Lower leg skin (tissue), 4 donors: ENCODE measurements at places on chromosomes 3 and 15. TPM values are rescaled to one million over a fixed set of nuclear protein-coding genes. Genes with fewer than 3 reads are reported as not detected.

- DNase-seq = no peak
Measured at GRCh38 chr3:100780071-100780622, 70.9 kb downstream of the TFG start.

DNA sequence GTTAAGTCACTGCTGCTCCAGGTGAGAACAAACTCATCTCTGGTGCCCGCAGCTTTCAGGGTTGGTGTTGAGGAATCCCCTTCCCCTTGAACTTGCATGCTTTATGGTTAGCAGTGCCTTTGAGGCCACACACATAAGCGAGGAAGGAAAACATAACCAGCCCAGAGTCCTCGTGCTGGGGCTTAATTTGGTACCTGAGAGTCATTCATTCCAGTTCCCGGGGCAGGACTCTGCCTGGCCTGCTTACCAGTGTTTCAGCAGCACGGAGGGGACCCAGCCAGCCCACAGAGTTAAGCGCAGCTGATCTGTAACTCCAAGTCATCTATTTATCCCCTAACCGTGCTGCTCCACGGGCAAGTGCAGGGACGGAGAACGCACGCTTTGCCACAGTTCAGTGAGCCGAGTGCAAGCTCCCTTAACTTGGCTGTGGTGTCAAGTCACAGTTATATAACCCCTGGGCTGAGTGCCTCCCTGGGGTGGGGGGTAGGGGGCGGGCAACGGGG lies 302.3 kb upstream of the ICE2 start:
- DNase-seq = no peak

DNA sequence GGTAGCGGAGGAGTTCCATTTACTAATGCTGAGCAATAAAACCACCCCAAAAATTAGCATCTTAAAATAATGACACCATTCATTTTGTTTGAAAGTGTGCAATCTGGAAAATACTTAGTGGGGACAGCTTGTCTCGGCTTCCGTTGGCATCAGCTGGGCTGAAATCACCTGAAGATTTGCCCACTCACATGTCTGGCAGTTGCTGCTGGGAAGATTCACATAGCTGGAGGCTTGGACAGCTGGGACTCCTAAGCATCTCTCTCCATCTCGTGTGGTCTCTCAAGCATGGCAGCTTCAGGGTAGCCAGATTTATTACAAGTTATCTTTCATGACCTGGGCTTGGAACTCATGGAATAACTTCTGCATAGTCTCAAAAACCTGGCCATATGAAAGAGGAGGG lies 38.4 kb upstream of the BFSP2 start:
- DNase-seq = no peak

DNA sequence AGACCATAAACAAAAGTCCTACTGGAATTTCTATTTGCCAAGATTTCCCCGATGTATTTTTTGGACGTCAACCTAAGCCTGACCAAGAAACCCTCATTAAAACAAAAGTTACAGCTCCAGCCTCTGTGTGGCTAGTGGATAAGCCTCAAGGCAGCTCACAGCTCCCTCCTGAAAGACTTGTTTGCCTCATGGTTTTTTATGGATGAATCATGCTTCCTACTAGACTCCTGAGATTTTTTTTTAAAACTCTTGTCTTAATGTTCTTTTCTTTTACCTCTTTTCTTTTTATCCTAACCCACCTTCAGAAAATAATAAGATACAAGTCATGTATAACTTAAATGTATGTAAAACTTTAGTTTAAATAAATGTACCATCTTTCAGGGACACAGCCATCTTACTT lies 52.4 kb downstream of the SUCNR1 start:
- no peak for DNase-seq

- DNase-seq = no peak
Measured at GRCh38 chr3:171459137-171459941, 866 bp downstream of the TNIK start.

DNA sequence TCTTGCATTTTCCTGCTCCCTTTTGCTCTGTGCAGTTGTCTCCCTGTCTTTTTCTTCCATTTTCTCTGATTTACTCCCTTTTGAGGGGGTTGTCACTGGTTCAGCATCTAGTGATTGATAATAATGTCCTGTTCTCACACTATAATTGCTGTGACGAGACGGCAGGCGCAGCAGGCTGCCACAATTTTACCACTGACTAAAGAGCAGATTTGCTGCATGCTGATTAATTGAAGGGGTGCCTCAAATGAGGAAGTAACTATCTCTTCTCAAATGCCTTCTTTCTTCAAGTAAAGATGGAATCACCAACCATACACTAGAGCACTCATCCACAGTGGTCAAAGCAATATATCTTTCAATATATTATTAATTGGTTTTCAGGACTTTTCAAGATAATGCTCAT lies 219.3 kb downstream of the CBLB start:
- no peak for DNase-seq

DNA sequence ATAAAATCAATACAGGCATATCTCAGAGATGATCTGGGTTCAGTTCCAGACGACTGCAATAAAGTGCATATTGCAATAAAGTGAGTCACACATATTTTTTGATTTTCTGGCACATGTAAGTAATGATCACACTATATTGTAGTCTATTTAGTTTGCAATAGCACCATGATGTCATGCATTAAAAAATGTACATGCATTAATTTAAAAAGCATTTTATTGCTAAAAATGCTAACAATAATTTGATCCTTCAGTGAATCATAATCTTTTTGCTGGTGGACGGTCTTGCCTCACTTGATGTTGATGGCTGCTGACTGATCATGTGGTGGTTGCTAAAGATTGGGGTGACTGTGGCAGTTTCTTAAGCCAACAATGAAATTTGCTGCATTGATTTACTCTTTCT lies 511.1 kb downstream of the OTOL1 start:
- DNase-seq = no peak

GRCh38 chr3:123055352-123055751 lies 11.5 kb upstream of the PDIA5 start:
- no peak for DNase-seq

DNA sequence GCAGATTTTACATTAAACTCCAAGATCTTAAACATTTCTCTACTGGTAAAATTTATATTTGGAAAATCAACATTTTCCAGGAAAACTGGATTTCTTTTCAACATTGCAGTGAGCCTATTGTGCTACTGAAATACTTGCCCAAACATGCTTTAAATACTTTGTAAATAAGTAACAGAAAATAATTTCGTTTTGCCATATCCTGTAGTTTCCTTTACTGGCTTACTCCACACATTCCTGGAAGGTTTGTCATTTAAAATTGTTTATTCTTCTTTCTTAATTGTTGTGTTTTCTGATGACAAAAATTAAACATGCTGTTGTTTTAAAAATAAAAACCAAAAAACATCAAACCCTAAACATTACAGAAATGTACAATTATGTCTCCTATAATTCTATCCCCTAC lies 22.0 kb downstream of the ACAD11 start:
- no peak for DNase-seq

DNA sequence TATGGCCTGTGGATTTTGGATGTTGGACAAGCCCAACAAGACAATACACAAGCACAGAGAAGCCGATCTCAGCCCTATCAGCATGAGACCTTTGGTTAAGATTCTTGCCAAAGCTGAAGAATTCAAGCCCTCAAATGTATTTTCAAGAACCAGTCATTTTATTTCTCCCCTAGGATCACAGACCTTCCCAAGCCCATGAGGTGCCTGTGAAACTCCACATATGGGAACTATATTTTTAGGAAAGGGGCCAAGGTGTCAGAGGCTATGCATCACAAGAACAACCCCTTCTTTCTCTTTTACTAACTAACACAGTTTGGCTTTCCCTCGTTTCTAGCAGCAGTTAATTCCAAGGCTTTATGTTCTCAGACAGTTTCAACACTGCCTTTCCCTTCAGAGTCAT lies 364.5 kb downstream of the MAGI1 start:
- DNase-seq = no peak

DNA sequence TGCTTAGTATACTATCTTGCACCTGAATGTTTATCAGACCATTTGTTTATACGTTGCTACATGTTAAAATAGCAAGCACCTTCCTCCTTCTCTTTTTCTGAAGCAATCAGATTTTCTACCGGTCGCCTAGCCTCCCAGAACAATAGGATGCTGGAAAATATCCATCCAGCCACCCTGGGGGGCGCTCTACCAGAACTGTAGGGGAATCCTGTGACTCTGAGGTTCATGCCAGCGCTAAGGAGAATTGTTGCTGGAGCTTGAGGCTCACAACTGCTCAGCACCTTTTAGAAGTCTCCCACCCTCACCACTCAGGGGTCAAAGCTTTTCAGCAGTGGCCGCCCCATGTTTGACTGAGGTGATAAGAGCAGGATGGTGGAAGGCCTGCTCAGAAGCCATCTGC lies 27.5 kb downstream of the SQOR start:
- DNase-seq = no peak

NLGN1 gene
- total RNA-seq = 1.4 TPM

EIF3J gene
- total RNA-seq = 41.9 TPM

SH2D7 gene
- not detected for total RNA-seq

TF gene
- 5.4 TPM for total RNA-seq

STAB1 gene
- total RNA-seq = 10.1 TPM

AGBL1 gene
- total RNA-seq = not detected

ANXA2 gene
- 1,311 TPM for total RNA-seq

SI gene
- total RNA-seq = not detected

ATP13A5 gene
- 4.9 TPM for total RNA-seq

DNAH12 gene
- not detected for total RNA-seq

RGMA gene
- total RNA-seq = 9.5 TPM
